Neural progenitor cell (in vitro differentiated cells): ENCODE measurements at places on chromosomes 6 and 20. TPM values are rescaled to one million over a fixed set of nuclear protein-coding genes. Genes with fewer than 3 reads are reported as not detected.

DNA sequence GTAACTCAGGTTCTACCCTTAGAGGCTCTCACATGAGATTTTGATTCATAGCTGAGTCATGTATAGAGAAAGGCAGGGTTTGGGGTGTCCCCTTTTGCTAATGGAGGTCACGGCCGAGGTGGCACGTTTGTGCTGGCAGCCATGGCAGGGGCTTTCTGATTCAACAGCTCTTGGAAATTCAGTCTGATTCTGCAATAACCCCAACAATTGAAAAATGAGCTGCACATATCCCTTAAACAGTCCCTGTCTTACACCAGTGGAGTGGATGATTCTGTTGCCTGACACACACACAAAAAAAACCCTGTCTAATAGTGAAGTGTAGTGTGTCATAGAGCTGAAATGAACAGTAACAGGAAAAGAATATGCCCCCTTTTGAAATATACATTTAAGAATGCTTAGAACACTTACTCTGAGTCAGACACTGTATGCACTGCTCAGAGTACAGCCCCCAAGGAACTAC lies 40.4 kb upstream of the ARG1 start:
- H3K4me3 ChIP-seq, result no peak overlapping the region
- no peak overlapping the region for H3K27ac ChIP-seq
- no peak for DNase-seq
- H3K27me3 ChIP-seq, result no peaks in the 10 kb centered on the region
- H3K36me3 ChIP-seq, result no peaks in the 10 kb centered on the region

Gene COL11A2
- 0.49 and 0.99 TPM in 2 replicates for total RNA-seq

GRCh38 chr6:25193460-25194171 lies 85.6 kb upstream of the CARMIL1 start:
- H3K4me1 ChIP-seq, result no peaks in the 10 kb centered on the region
- no peaks in the 10 kb centered on the region for H3K36me3 ChIP-seq
- no peaks in the 10 kb centered on the region for H3K27me3 ChIP-seq
- no peak overlapping the region for H3K27ac ChIP-seq
- DNase-seq, result no peak
- no peak overlapping the region for H3K4me3 ChIP-seq

DNA sequence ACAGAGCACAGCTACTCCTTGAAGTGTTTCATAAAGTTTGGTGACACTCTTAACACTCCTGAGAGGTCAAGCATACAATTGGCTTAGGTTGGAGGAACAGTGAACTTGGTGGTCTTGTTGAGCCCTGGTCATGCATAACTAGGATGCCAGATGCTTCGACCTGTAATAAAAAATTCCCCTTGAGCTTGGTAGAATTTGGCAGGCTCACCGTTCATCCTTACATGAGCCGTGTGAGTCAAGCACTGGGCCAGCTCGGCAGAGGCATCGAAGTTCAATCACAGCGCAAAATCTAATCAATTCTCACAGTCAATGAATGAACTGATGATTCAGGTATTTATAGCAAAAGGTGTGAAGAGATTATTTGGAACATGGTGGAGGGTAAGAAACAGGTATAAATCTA lies 33.7 kb downstream of the CYP24A1 start:
- H3K4me1 ChIP-seq, result no peaks in the 10 kb centered on the region
- no peaks in the 10 kb centered on the region for H3K27me3 ChIP-seq
- DNase-seq, result no peak
- no peak overlapping the region for H3K27ac ChIP-seq

- H3K27ac ChIP-seq, result no peak overlapping the region
- H3K36me3 ChIP-seq, result no peaks in the 10 kb centered on the region
- H3K4me3 ChIP-seq, result no peak overlapping the region
- no peaks in the 10 kb centered on the region for H3K4me1 ChIP-seq
These were observed 109.7 kb upstream of the NAA20 start for GRCh38 chr20:19907326-19908056.

Gene GABRR2
- total RNA-seq, result 0.28 TPM in 1 of 2 replicates, not detected in the other
